ENCODE measurements at places on chromosomes 6 and 20. TPM values are rescaled to one million over a fixed set of nuclear protein-coding genes. Genes with fewer than 3 reads are reported as not detected.

CD24 gene
- 1.9 TPM for total RNA-seq

DDX43 gene
- not detected for total RNA-seq

TBX18 gene
- 9.1 TPM for total RNA-seq

CNR1 gene
- 2.5 TPM for total RNA-seq

SLC17A9 gene
- total RNA-seq, result 4.8 TPM

KCNQ2 gene
- 0.10 TPM for total RNA-seq

TMEM217 gene
- total RNA-seq, result 0.78 TPM

EPHA7 gene
- total RNA-seq, result not detected

MANEA gene
- total RNA-seq, result 47.2 TPM

DNAH8 gene
- total RNA-seq, result not detected

TUBB1 gene
- 0.20 TPM for total RNA-seq

MYBL2 gene
- total RNA-seq, result 53.1 TPM

FAM184A gene
- 0.78 TPM for total RNA-seq

MYB gene
- total RNA-seq, result 0.12 TPM

CAGE1 gene
- total RNA-seq, result not detected

EBF4 gene
- 0.10 TPM for total RNA-seq

SNPH gene
- 9.4 TPM for total RNA-seq

BFSP1 gene
- 3.0 TPM for total RNA-seq

XKR7 gene
- total RNA-seq, result not detected

DBNDD2 gene
- total RNA-seq, result 12.5 TPM

NRSN1 gene
- total RNA-seq, result not detected

MAP3K5 gene
- 6.2 TPM for total RNA-seq

BTN3A1 gene
- total RNA-seq, result 22.3 TPM

SAMD10 gene
- total RNA-seq, result 1.6 TPM

CTCFL gene
- total RNA-seq, result not detected

E2F1 gene
- 33.3 TPM for total RNA-seq

SLC24A3 gene
- total RNA-seq, result 9.6 TPM

SIRPB2 gene
- not detected for total RNA-seq

TRERF1 gene
- 4.0 TPM for total RNA-seq

COL9A1 gene
- not detected for total RNA-seq

RBBP8NL gene
- not detected for total RNA-seq

IRF4 gene
- 0.24 TPM for total RNA-seq

UNC5CL gene
- 0.10 TPM for total RNA-seq

PNLDC1 gene
- not detected for total RNA-seq

MCHR2 gene
- not detected for total RNA-seq

MAP1LC3A gene
- total RNA-seq, result 55.0 TPM

TP53TG5 gene
- not detected for total RNA-seq

RAD21L1 gene
- total RNA-seq, result 0.98 TPM

PBOV1 gene
- total RNA-seq, result not detected

OR12D3 gene
- not detected for total RNA-seq

CFB gene
- total RNA-seq, result 1.8 TPM

KIF6 gene
- total RNA-seq, result 2.6 TPM

PAX1 gene
- total RNA-seq, result not detected

ZGPAT gene
- 28.5 TPM for total RNA-seq

SRXN1 gene
- total RNA-seq, result 70.9 TPM

SLA2 gene
- not detected for total RNA-seq

All from RPMI7951 (cell line).